ENCODE measurements at places on chromosomes 7 and 10. TPM values are rescaled to one million over a fixed set of nuclear protein-coding genes. Genes with fewer than 3 reads are reported as not detected.

The EGFR gene
- not detected for total RNA-seq

- H3K36me3 ChIP-seq, result no peaks in the 10 kb centered on the region
- H3K27ac ChIP-seq, result no peak overlapping the region
- no peaks in the 10 kb centered on the region for H3K4me1 ChIP-seq
- no peaks in the 10 kb centered on the region for H3K27me3 ChIP-seq
These were observed 709.7 kb upstream of the SEMA3D start for GRCh38 chr7:85896531-85896930.

DNA sequence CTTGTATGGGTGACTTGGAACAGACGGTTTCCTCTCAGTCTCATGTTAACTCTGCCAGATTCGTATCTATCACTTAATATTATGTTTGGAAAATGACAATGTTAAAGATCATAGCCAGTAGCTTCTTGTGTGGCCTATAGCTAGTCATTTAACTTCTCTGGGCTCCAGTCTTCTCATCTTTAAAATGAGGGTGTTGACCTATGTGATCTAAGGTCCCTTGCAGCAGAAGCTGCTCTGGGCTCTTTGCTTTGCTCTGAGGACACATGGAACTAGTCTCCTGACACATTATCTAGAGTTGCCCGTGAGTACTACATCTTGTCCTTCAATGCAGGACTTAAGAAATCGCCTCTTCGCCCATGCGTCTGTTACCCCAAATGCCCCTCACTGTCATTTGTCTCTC is 93.1 kb downstream of the TMEM178B start:
- H3K27ac ChIP-seq, result no peak overlapping the region
- H3K36me3 ChIP-seq, result no peaks in the 10 kb centered on the region
- DNase-seq, result no peak
- peaks cover 4% of the 10 kb centered on the region for H3K27me3 ChIP-seq
- H3K4me1 ChIP-seq, result no peaks in the 10 kb centered on the region
- H3K4me3 ChIP-seq, result no peak overlapping the region

DNA sequence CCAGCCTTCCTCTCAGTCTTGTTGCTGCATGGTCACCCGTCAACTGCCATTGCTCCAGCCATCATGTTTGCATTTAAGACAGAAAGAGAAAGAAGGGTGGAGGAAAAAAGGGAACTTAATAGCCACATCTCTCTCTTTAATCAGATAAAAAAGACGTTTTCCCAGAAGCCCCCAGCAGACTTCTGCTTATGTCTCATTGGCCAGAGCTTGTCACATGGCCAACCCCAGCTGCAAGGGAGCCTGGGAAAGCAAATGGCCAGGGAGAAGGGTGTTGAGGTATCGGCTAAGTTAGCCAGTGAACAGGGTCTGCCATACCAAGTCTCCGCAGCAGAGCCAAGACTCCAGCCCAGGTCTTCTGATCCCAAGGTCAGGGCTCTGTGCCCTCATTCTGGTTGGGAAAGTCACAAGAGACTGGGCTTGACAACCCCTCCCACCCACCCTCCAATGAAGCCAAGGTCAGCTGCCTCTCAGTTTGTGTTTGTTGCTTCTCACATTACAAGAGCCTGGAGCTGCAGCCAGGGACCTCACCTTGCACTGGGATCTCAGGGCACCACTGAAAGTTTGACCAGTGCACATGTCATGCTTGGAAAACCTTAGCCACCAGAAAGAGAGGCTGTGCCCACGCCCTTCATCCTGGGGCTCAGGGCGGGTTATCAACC is 80.3 kb upstream of the LYZL2 start:
- H3K36me3 ChIP-seq, result peaks cover 39% of the 10 kb centered on the region
- no peak for DNase-seq
- no peak overlapping the region for H3K4me3 ChIP-seq

DNA sequence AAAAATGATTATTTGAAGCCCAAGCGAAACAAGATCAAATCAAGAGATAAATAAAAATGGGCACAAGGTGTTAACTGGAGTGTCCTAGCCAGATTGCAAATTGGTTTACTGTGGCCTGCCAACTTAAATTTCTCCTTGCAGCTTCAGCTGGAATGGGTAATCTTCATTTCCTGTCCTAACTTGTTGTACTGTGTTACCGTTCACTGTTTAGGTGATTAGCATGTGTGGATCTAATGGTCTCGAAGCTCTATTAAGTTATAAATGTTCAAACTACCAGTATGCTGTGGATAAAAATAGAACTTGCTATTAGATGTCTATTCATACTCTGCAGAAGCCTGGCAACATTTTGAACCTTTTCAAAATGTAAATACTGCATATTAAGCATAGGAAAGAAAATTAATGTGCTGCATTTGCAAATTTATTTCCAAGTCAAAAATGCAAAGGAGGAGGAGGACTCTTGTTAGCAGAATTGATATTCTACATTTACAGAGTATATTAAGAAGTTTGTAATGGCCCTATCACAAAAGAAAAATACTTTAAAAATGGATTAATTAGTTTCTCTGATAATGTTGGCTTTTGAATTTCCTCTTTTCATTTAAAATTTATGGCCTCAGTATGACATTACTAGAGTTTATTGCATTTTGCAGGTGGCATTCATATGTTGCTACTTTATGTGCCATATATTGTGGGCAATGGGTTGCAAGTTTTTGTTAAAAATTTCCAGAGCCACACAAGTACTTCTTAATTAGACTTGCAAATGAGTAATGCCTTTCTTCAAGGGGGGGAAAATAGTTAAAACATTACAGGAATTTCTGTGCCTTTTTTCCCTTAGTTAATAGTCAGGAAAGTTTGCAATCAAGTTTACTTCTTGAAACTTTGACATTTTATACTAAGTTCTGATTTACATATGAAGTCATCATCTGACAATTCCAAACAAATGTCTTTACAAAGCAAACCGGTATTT is 92.1 kb downstream of the CABCOCO1 start:
- no peaks in the 10 kb centered on the region for H3K27me3 ChIP-seq
- DNase-seq, result no peak
- no peak overlapping the region for H3K27ac ChIP-seq
- H3K4me3 ChIP-seq, result no peak overlapping the region
- peaks cover 9% of the 10 kb centered on the region for H3K36me3 ChIP-seq
